Kasumi-1 (cell line): ENCODE measurements at places on chromosomes 12 and 14.

- DNase-seq = no peak
These were observed 58.7 kb downstream of the WSCD2 start for GRCh38 chr12:108187831-108188230.

DNA sequence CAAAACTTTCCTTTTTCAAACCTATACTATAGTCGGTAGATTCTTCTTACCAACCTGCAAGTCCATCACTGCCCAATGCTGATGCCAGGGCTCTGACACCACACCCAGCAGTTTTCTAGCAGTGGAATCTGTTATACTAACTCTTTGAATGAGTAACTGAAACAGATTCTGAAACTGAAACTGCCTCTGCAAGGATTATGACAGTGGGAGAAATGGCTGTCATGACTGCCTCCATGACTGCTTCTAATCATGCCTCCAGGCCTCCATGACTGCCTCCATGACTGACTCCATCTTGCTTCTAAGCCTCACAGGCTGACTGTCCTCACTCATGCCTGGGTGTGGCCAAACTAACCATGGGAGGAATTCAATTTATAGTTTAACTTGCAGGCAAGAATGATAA is 29.4 kb upstream of the OXA1L start:
- no peak for DNase-seq

DNA sequence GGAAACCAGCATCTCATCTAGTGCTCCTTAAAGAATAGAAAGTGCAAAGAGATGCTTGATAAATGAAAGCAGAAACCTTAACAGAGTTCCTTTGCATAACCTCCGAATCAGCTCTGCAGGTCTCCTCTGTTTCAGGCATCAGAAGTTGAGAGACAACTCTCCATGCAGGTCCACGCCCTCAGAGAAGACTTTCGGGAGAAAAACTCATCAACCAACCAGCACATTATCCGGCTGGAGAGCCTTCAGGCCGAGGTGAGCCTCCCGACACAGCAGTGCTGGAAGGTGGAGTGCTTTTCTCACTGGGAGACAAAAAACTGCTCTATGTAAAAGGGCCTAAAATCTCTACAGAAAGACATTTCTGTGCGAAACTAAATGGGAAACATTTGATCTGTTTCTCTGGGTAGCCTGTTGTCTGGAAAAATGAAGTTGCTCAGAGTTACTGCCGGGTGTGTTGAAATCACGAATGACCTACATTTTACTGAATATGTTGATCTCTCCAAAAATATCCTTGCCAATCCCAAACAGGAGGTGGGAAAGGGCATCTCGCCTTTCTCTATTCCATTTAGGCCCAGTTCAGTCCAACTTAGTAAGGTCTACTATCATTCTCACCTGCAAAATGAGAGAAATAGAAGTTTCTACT is 54.9 kb downstream of the RAB35 start:
- no peak for DNase-seq

- peak; percentile 33 for DNase-seq
These were observed 16.5 kb downstream of the CLEC1A start for GRCh38 chr12:10082117-10082874.

GRCh38 chr12:109197327-109197726 is 80.9 kb downstream of the ACACB start:
- DNase-seq = no peak

DNA sequence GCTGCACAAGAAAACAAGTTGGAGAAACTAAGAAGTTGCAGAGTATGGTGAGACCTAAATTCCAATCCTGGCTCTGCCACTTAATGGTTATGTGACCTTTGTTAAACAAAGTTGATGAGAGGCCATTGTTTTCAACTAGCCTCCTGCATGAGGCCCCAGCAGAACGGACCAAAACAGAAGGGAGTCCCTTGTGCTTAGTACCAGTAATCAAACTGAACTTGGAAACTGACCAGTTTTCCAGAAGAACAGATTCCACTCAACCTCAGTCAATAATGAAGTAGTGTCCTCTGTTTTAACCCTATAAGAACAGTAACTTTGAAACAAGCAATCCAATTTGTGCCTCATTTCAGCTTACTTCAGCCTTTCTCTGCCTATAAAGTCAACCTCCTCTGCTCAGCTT is 69.9 kb downstream of the C12orf56 start:
- no peak for DNase-seq

DNA sequence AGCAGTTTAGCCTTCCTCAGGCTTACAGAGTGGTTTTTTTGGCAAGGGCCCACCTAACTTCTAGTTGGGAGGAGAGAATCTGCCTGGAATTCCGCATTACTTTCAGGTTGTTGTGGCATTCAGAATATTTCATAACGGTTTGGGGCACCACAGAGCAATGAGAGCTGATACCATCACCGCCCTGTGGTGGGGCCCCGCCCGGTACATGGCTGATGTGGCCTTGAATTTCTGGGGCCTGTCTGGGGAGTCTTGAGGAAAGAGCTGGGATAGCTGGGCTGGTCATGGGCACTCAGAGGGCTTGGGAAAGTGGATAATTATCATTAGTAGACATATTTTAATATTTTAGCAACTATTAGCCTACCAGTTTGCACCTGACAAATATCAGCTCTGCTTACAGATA is 4.2 kb downstream of the TESPA1 start:
- DNase-seq = no peak

DNA sequence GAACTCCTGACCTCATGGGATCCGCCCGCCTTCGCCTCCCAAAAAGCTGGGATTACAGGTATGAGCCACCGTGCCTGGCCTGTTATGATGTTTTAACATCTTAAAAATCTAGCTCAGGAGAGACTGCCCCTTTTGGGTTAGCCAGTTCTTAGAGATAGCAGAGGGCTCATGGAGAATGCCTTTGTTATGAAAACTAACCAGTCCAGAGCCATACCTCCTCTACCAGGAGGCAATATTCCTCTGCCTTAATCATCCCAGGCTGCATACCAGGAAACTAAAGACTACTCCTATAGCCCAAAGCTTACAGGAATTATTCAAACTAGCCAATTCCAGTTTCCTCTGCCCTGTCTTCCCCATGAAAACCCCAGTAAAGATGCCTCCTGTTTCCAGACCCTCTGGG is 96.0 kb upstream of the MDM1 start:
- no peak for DNase-seq
